ENCODE measurements at places on chromosomes 5 and 9.

DNA sequence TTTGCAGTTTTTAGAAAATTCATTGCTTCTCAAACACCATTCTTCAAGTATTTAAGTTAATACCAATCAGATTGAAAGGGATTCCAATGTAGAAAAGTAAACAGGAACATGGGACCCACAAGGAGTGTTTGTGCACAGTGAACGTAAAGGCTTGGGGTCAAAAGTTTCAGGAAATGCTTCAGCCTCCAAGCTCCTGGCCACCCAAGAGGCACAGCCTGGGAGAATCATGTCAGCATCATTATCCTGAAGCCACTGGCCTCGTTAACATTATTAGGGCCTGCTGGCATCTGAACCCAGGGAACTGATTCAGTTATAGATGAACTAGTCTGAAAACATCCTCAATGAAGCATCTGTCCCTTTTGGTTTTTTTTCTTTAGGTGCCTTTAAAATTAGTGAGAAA lies 122.9 kb downstream of the NXNL2 start:
- DNase-seq: no peak

GRCh38 chr5:142998316-142999020 lies 228.3 kb downstream of the ARHGAP26 start:
- DNase-seq: no peak

- no peak for DNase-seq
These were observed 780 bp downstream of the CDC37L1 start for GRCh38 chr9:4680173-4680525.

GRCh38 chr9:99433555-99433954 lies 211.5 kb downstream of the SEC61B start:
- DNase-seq: no peak

- DNase-seq: no peak
These were observed 100.2 kb downstream of the SCAI start for GRCh38 chr9:125043148-125043547.

- DNase-seq: no peak
These were observed 279.1 kb upstream of the DMAC1 start for GRCh38 chr9:8078641-8079140.

GRCh38 chr9:96317335-96317980 lies 15.5 kb upstream of the HSD17B3 start:
- peak; percentile 65 for DNase-seq

DNA sequence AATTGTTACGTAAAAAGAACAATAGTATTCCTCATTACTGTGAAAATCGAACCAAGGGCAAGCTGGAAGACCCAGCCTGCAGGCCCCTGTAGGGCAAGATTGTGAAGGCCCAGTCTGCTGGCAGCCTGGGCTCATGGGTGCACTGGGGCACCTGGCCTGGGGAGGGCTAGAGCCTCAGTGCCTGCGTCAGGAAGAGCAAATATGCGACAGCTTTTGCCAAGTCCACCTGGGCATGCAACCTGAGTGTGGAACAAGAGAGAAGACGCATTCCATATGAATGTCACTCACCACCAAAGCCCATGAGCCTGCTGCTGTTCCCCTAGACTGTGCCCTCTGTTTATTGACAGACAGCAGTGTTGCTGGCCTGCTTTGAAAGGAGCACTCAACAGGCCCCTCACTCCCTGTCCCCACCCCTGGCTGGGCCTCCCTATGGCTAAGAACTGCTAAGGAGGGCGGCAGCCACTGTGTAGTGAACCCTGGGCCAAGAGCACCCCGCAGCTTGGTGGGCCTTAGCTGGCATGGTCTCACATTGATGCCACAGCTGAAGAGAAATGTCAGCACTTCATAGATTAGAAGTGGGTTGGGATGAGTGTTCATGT lies 28.2 kb downstream of the PSD2 start:
- DNase-seq: no peak

DNA sequence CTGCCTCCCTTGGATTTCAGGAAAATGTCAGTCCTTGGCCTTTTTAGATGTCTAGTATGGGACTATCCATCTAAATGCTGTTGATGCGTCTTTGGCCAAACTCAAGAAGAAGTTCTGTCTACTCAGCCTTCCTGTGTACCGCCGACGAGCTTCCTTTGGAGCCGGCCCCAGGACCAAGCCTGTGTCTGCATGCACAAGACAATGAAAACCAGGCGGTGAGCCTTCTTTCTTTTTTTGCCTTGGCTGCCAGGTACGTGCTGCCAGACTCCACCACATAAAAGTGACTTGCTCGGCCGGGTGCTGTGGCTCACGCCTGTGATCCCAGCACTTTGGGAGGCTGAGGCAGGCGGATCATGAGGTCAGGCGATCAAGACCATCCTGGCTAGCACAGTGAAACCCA lies 6.0 kb upstream of the NEURL1B start:
- no peak for DNase-seq

DNA sequence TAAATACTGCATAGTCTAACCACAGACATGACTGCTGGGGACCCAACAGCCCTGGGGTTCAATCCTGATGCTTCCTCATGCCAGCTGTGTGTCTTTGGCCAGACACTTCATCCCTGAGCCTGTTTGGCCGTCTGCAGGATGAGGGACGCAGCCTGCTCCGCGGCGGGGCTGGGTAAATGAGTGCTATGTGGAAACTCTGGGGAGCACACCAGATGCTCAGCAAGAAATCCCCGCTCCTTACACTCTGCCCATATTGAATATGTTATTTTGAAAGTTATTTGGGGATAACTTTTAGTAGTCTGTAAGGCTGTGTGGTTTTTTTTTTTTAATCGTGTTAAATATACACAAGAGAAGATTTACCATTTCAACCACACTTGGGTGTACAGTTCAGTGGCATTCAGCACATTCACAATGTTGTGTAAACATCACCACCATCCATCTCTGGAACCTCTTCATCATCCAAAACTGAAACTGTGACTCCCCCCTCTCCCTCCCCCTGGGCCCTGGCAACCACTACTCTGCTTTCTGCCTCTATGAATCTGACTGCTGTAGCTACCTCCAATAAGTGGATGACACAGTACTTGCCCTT lies 42.7 kb downstream of the SH3PXD2B start:
- no peak for DNase-seq

DNA sequence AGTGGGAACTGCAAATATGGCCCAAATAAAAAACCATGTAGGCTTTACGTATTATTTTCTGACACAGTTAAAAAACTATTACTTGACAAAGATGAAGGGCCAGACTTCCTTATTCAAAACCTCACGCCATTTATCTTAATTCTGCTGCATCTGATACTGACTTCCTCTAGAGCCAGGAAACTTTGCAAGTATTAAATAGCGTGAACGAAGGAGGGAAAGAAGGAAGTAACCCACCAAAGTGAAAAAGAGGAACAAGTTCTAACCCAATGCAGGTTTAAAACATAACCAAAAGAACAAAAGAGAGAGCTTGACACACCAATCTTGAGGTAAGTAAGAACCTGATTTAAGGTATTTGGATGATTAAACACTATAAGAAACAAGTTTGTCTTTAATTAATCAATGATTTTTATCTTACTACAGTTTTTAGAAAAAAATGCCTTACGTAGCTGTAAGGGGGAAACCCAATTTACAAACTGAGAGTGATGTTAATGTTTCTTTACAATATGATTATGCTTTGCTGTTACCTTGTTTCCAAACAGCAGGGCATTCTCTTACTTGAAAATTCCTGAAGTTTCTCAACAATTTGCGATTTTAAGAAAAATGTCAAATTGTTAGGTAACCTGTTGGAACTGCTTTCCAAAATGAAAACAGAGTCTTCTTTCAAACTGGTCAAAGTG lies at the start of gene GAPT:
Gene GAPT, plus strand, starts transcription at position 220 of the 677 bp plus-strand sequence. CDS start 3,102 bp downstream, outside the sequence.
- DNase-seq: no peak

GRCh38 chr5:171899792-171900191 lies 106.6 kb downstream of the FBXW11 start:
- no peak for DNase-seq

DNA sequence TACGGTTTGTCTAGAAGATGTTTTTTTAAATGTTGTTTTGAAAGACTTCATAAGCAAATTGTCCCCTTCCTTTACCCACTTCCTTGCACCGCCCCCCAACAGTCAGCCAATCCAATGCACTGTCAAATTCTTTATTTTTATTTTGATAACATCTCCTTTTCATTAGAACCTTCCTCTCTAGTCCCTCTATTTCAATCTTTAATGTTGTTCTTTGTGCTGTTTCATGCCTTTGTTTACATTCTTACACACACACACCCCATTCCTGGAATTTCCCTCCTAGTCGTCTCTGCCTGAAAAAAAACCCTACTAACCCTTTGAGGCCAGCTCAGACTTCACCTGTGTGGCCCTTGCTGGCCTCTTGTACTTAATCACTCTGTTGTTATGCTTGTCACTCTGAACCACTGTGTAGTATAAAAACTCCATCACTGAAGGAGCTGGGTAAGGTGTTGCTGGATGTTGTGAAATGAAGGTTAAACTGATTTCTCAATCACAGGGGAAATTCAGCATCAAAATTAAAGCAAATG lies 133.4 kb downstream of the UGCG start:
- no peak for DNase-seq

GRCh38 chr5:174426851-174427250 lies 297.5 kb upstream of the MSX2 start:
- DNase-seq: no peak

GRCh38 chr9:114487607-114488300 lies 17.5 kb downstream of the WHRN start:
- DNase-seq: peak; percentile 81

GRCh38 chr9:121055642-121056143 lies 5.6 kb upstream of the C5 start:
- no peak for DNase-seq

- no peak for DNase-seq
These were observed 32.8 kb downstream of the VPS13A start for GRCh38 chr9:77210116-77210515.

GRCh38 chr5:133245191-133246052 lies 193.6 kb downstream of the HSPA4 start:
- no peak for DNase-seq

GRCh38 chr9:111966861-111967291 lies 70.3 kb downstream of the UGCG start:
- no peak for DNase-seq

GRCh38 chr5:107869438-107870115 lies 198.8 kb upstream of the EFNA5 start:
- DNase-seq: no peak

- DNase-seq: no peak
These were observed 22.7 kb upstream of the UNC5A start for GRCh38 chr5:176787676-176788075.

DNA sequence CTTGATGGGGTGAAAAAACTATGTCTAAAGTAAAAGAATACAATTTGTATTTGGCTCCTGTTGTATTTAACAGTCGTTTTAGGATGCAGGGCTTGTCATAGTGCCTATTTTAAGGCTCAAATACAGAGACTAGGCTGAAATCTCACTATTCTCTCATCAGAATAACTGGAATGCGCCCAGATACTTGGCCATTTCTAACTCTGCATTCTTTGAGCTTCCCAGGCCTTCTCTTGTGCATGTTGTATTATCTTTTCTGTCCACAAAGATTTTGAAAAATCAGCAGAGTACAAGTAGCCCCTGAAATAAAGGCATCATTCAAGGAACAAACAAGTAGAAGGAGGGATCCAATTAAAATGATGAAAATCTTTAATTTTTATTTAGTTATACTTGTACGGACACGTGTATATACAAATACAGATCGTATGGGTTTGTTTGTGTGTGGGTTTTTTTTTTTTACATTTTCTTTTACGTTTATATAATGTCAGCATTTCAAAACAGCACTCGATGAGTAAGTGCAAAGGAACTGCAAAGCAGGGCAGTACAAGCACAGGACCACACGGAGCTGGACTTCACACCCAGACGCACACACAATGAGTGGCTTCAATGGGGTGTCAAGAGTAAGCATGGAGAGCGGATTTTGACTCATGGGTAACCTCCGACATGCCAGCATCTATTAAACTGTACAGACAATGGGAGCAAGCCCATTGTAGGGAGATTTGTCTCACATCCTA lies 294.0 kb downstream of the EFNA5 start:
- no peak for DNase-seq

- DNase-seq: peak; percentile 29
These were observed 14.0 kb upstream of the LOX start for GRCh38 chr5:122091936-122092600.

- no peak for DNase-seq
These were observed 1.5 kb upstream of the FXN start for GRCh38 chr9:69034071-69034470.

DNA sequence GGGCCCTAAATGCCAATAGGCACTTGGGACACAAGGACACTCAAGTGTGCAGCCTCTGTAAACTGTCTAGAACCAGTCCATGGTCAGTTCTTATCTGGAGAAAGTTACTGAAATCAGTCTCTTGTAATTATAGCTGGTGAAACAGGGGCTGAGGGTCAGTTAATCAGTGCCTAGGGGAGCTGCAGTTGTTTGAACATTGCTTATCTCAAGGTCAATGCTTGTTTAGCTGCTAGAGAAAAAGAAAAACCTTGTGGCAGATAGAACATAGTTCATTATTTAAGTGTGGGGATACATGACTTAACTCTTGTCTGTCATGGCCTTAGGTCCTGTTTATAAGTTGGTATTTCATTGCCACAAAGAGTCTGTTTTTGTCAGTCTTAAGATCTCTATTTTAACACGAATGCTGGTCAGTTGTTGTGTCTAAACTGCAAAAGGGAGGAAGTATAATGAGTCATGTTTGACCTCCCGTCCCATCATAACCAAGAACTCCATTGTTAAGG lies 108.0 kb downstream of the STARD4 start:
- DNase-seq: no peak

- DNase-seq: peak; percentile 70
These were observed 159.5 kb downstream of the C9orf152 start for GRCh38 chr9:110048403-110048975.

DNA sequence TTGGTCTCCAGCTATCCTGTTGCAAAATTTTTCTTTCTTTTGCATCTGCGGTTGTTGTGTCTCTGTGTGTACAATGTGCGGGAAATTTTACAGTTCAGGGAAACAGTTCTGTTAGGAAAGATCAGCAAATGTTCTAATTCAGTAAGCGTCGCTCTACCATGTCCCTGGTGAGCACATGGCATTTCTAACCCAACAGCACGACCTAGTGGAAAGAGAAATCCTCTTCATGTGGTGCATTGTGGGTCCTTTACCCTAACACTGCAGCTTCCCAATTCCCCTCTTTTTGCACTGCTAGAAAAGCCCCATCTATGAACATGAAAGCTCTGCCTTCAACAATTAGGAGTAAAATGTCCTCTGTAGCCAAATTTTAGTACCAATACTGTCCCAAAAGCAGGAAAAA lies 974.2 kb upstream of the CDH9 start:
- no peak for DNase-seq

- DNase-seq: no peak
These were observed 18.8 kb downstream of the CKMT2 start for GRCh38 chr5:81251922-81252321.

- no peak for DNase-seq
These were observed 6.0 kb upstream of the SIL1 start for GRCh38 chr5:139204196-139204595.

DNA sequence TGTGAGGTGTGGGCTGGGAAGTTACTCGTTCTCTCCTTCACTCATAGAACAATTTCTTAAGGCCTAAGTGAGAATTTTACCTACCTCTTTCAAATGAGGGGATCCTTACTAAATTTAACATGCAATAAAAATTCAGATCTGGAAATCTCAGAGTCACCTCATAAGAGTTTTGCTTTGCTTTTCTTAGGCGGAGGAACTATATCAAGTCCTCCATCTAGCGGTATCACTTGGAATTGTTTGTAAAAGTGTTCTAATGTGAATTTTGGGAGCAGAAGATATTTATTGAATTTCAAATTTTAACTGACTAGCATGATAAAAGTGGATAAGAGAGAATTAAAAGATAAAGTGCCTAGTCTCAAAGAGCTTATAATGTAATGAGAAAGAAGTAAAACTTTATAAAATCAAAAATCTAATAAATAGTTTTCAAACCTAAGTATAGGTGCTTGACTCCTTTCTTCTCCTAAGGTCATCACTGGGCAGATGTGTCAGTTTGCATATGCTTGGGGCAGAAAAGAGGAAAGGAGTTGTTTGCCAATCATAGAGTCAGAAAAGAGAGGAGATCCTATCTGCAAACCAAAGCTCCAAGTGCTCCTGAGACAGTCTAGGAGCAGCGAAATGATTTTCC lies 145.7 kb upstream of the DAB2 start:
- peak; percentile 9 for DNase-seq
